H9 (cell line): ENCODE measurements at places on chromosomes 13 and 19.

DNA sequence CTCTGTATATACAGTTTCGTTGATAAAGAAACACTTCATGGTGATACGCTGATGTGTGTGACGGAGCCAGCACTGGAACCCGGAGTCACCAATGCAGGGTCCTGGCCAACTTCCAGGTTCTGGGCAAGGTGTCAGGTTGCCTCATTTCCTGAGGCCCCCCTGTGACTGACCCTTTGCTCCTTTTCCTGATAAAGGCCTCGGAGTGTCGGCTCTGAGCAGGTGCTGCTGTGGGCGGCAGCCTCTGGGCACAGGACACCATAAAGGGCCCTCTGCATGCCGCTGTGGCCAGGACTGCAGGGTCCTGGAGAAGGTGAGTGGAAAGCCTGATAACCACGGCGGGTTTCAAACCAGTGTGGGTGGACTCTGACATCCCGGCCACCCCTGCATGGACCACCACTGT is 17.3 kb upstream of the MYDGF start:
- DNase-seq: no peak

DNA sequence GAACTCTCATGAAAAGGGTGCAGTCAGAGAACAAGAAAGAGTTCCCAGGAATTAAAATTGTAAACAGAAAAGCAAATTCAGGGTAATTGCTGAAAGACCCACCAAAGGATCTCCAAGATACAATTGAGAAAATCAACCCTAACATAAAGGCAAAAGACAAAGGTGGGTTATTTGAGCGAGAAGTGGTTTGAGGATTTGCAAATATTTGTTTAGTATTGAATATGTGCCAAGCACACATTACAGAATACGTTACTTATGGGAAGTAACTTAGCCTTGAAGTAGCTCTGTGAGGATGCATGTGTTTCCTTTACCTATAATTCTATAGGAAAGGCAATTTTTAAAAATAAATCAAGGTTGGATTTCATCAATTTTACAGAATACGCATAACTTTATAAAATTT is 10.0 kb upstream of the CEACAM21 start:
- DNase-seq: no peak

GRCh38 chr19:56105090-56105701 is 15.9 kb downstream of the ZNF787 start:
- DNase-seq: peak; percentile 85

DNA sequence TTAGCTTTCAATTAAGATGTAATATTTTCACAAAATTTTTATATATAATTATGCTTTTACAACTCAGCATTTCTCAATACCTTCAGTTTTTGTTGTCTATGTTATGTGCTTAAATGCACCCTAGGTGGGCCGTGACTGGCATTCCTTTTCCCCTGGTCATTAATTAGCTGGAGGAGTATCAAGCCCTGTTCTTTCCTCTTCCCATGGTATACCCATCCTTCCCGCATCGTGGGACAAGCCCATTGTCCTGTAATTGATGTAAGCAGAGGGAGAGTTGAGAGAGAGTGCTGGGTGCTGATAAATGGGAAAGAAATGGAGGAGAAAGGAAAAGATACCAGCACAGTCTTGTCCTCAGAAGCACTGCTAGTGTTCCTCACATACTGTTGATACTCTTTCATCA is 591.7 kb downstream of the GPC6 start:
- no peak for DNase-seq

- DNase-seq: no peak
These were observed at the start of gene TMTC4 for GRCh38 chr13:100674572-100674871. TMTC4 (minus strand) TSS chr13:100674795; CDS start chr13:100670362, 4,433 bp downstream.
